ENCODE measurements at places on chromosomes 12 and 14. TPM values are rescaled to one million over a fixed set of nuclear protein-coding genes. Genes with fewer than 3 reads are reported as not detected.

DNA sequence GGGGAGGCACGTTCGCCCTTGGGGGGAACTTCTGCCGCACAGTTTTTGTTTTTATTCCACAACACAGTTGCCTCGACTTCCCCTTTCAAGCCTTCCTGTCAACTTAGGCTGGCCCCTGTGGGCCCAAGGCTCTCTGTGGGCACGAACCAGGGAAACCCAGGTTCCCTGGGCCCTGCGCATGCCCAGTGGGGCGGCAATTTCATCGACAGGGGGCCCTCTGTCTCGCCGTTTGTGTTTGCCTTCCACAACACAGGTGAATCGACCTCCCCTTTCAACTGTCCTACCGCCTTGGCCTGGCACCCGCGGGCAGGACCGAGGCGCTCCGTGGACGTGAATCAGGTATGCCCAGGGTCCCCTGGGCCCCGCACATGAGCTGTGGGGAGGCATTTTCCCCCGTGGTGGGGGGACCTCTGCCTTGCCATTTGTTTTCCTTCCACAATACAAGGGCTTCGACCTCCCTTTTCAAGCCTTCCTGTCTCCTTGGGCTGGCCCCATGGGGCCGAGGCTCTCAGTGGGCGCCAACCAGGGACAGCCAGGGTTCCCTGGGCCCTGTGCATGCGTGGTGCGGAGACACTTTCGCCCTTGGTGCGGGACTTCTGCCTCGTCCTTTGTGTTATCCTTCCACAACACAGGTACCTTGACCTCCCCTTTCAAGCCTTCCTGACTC, 354.0 kb downstream of the ALG10 start:
- DNase-seq: no peak

DNA sequence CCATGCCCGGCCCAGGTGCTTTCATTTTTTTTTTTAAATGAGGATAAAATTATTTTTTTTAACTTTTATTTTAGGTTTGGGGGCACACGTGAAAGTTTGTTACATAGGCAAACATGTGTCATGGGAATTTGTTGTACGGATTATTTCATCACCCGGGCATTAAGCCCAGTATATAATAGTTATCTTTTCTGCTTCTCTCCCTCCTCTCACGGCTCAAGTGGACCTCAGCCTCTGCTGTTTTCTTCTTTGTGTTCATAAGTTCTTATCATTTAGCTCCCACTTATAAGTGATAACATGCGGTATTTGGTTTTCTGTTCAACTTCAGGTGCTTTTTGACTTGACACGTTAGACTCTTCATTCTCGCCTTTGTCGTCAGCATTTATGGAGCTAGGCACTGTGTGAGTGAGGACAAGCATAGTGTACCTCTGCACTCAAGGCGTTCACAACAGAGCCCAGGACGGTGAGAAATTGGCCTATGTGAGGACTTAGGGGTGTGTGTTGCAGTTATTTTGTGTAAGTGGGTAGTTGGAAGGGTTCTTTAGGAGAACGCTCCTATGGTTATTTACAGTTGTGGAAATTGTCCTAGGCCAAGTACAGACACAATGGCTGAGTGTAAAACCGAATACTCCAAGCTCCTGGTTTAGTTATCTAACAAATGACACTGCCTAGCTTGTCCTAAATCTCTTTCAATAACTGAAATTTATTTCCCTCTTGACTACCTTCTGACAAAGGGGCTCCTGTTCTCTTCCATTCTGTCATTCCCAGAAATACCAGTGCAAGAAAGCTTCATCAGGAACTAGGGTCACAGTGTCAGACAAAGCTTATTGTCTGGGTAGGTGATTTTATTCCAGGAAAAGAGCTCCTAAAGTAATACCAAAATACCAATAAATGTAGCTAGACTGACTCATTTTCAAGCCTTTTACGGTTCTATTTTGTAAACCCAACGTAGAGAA, 200.5 kb upstream of the PRICKLE1 start:
- DNase-seq: no peak

Gene CFAP251
- total RNA-seq: 0.52 TPM

Gene EFCAB11
- total RNA-seq: 2.4 TPM

Measured in heart right ventricle (tissue), 16 donors.